Stimulated activated effector memory CD8-positive, alpha-beta T cell treated with anti-CD3 and anti-CD28 coated beads, Interleukin-12 subunit alpha, Interleukin-12 subunit beta, amount 100 ng/mL, for 72 hours (primary cell): ENCODE measurements at places on chromosomes 1 and 21.

DNA sequence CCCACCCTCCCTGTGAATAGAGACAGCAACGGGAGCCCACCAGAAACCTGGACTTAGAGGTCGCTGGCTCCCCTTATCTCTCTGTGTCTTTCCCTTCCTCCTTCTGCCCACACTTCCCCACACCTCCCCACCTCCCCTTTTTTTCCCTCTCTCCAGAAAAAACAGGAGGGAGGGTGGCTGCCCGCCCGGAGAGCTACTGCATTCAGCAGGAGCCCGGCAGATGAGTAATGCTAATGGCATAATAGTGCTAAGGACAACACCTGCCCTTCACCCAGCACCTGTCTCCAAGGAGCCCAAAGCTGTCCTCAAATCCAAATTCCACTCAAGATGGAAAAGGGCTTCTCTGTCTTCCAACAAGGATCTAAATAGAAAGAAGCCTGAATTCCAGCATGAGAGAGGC, 11.4 kb upstream of the PRELP start:
- no peak for DNase-seq

GRCh38 chr1:29944253-29944905, 708.1 kb downstream of the PTPRU start:
- no peak for DNase-seq

GRCh38 chr1:8009043-8010002, 16.8 kb downstream of the ERRFI1 start:
- no peak for DNase-seq

- no peak for DNase-seq
These were observed 1574.2 kb downstream of the PLA2G4A start for GRCh38 chr1:188402986-188403385.

- DNase-seq: no peak
These were observed 2.9 kb downstream of the OR10J5 start for GRCh38 chr1:159532922-159533321.

GRCh38 chr1:204826970-204827369, 43.7 kb upstream of the NFASC start:
- no peak for DNase-seq

DNA sequence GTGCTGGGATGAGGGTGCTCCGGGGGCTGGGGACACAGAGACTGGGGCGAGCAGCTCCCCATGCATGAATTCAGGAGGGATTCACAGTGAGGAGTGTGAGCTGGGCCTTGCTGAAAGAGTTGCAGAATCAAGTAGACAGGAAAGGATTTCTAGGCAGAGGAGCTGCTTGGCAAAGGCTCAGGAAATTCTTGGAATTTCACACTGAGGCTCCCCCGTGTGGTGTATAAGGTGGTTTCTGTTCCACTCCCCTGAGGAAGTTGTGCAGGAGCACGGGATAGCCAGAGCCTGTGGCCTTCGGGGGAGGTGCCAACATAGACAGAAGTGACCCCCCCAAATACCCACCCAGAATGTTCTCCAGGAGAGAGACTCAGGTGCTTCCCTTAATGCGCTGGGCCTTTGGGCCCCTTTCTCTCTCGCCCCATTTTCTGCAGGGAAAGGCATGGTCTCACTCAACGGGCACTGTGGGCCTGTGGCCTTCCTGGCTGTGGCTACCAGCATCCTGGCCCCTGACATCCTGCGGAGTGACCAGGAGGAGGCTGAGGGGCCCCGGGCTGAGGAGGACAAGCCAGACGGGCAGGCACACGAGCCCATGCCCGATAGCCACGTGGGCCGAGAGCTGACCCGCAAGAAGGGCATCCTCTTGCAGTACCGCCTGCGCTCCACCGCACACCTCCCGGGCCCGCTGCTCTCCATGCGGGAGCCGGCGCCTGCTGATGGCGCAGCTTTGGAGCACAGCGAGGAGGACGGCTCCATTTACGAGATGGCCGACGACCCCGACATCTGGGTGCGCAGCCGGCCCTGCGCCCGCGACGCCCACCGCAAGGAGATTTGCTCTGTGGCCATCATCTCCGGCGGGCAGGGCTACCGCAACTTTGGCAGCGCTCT, 58.5 kb upstream of the ACTL8 start:
- no peak for DNase-seq

DNA sequence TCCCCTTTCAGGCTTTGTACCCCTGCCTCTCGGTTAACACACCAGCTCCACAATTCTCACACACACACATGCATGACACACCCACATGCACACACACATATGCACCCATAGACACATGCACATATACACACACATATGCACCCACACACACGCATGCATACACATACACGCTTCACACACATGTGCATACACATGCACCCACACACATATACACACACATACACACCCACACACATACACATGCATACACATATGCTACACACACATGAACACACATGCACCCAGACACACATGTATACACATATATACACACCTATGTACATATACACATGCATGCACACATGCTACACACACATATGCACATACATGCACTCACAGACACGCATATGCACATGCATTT, 61.7 kb upstream of the SLC25A33 start:
- DNase-seq: no peak

- no peak for DNase-seq
These were observed 181.1 kb upstream of the APP start for GRCh38 chr21:26351661-26352060.

DNA sequence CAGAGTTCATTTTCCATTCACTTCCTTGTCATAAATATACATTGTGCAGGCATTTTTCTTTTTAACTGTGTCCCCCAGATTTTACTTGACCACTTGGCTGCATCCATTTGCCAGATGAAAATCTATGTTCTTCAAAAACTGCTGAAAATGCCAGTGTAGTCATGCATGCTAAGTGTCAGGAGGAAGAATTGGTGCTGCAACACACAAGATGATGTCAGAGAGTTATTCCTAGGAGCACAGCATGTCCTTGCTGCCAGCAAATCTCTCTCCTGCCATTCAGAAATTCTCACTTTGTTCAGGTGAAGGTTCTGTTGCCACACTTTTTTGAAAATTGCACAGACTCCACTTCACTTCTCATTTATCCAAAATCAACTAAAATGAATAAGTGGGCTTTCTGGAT, 106.4 kb upstream of the MAGI3 start:
- DNase-seq: no peak

DNA sequence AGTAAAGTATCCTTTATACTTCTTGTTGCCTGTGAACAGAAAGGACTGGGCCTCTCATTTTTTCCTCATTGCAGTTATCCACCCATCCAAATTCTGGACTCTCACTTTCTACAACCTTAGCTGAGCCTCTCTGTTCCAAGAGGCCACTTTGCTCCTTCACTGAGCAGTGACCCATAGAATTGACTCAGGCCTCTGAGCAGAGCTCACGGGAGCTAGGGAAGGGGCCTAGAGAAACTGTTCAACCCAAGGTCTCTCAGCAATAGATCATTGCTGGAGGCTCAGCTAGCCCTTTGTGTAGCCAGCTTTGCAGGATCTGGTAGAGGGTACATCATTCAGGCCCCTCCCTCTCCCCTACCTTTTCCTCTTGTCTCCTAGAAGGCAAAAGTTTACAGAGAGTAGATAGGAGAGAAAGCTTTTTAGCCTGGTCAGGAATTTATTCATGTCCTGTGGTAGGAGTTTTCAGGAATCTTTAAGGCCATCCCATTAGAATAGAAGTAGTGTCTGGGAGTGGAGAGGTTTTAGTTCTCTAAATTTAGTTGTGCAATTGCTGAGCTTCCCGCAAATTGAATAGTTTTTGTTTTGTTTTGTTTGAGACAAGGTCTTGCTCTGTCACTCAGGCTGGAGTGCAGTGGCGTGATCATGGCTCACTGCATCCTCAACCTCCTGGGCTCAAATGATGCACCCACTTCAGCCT, 6.7 kb downstream of the INTS3 start:
- DNase-seq: no peak

- no peak for DNase-seq
These were observed 9.4 kb upstream of the NT5C1A start for GRCh38 chr1:39681294-39681693.

DNA sequence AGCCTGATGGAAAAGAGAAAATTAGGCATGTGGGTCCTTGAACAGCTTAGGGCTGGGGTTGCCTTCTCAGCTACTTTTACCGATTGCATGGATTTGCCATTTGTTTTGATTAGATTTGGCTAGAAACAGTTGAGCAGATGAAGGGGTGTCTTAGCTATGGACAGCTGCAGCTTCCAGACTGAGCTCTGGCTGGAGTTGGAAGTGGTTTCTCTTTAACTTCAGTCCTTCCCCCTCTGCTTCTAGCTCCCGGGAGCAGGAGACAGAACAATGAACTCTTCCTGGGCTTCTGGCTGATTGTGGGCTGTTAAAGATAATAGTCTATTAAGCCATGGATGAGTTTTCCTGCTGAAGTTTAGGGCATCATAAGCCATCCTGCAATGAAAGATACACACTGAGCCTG, 50.7 kb downstream of the UBE2T start:
- no peak for DNase-seq

DNA sequence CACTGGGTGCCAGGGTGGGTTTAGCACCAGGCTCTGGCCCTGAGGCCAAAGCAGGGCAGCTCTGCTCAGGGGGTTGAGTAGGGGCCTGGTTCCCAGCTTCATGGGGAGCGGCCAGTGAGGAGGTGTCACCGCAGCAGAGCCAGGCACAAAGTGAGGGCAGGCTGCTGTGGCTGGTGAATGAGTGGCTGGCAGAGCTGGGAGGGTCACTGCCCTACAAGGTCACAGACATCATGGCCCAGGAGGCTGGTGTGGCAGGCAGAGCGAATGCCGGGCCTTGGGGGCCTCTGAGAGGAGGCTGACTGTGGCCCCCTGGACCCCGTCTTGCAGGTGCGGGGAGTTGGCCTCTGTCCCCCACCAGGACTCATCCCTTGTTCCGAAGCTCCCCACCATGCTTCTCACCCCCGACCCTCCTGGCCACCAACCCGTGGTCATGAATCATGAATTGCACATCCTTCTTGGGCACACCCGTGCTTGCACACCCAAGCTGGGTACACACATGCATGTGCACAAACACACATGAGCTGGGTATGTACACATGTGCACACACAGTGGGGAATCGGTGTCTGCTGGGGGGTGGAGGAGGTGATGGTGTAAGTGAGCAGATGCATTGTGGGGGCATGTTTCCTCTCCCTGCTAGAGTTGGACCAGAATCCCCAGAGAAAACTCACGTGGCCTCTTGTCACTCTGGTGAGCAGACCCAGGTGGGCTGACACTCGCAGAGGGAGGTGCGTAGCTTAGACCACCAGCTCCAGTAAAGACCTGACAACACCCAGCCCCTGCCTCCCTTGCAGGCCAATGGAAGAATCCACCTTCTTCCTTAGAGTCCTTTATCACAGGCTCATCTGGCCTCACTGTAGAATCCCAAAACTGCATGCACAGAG, 4.8 kb upstream of the GNB1 start:
- no peak for DNase-seq

DNA sequence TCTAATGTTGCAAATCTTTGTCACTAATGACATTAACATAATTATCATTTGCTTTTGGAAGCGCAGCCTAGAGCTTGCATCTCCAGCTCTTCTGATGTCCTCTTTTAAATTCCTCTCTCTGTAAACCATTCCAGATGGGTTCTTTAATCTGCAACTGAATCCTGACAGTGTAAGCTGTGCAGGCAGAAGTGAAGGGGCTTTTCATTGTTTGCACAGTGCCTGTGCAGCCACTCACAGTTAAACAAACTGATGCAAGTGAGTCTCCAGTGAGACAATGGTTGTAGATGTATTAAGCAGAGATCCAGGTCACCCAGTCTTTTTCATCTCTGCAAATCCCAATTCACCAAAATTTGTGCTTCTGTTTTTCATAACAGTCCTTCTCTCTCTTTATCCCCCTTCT, 22.5 kb upstream of the FCRL5 start:
- no peak for DNase-seq

- DNase-seq: no peak
These were observed 1.7 kb upstream of the WNT9A start for GRCh38 chr1:227949341-227949921.

- no peak for DNase-seq
These were observed 51.4 kb upstream of the GREM2 start for GRCh38 chr1:240663169-240663879.

DNA sequence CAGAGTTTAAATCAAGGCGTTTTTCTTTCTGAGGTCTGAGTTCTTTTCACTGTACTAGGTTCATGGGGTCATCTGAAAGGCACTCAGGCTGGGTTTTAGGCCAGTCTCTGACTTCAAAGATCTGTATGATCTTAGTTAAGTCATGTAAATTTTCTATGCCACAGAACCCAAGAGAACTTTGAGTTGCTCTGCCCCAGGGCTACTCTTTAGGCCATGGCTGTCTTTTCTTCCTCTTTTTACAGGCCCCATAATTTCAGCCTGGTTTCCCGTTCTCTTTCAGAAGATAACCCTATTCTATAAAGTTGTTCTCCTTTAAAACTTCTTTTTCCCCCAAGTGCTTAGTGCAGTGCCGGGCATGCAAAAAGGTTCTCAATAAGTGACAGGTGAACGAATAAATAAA, 26.1 kb downstream of the METTL13 start:
- DNase-seq: no peak

DNA sequence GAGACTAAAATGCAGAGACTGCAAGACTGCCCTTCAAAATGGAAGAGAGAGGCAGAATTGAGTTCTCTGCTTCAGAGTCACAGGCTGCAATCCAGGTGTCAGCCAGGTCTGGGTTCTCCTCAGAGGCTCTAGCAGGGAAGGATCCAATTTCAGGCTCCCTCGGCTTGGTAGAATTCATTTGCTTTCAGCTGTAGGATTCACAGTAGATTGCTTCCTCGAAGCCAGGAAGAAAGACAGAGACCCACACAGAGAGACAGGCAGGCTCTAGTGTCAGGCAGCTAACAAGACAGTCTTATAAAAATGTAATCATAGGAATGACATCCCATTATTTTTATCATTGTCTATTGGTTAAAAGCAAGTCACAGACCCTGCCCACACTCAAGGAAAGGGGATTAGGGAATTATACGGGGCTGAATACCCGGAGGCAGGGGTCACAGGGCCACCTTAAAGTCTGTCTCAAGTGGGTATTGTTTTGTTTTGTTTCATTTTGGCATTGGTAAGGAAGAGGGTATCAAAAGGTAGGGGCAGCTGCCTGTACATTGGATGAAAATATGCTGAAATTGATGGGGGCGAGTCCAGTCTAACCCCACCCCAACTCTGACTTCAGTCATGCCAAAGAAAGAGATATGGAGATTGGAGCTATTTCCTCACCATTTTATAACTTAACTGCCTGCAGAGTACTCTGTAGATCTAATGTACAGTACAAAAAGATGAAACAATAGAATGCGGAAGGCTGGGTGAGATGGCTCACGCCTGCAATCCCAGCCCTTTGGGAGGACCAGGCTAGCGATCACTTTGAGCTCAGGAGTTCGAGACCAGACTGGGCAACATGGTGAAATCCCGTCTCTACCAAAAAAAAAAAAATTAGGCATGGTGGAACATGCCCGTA, 9.5 kb upstream of the TBCE start:
- DNase-seq: no peak

GRCh38 chr1:187013582-187014200, 184.9 kb downstream of the PLA2G4A start:
- DNase-seq: no peak

GRCh38 chr1:33137800-33138199, 44.0 kb downstream of the TRIM62 start:
- peak; percentile 64 for DNase-seq
